ENCODE measurements at places on chromosomes 7 and 10. TPM values are rescaled to one million over a fixed set of nuclear protein-coding genes. Genes with fewer than 3 reads are reported as not detected.

The OR13A1 gene
- not detected for total RNA-seq

The ZNF248 gene
- 12.8 TPM for total RNA-seq

- H3K27me3 ChIP-seq: peaks cover 29% of the 10 kb centered on the region
- H3K4me3 ChIP-seq: no peak overlapping the region
- no peak for DNase-seq
- H3K27ac ChIP-seq: no peak overlapping the region
- no peaks in the 10 kb centered on the region for H3K4me1 ChIP-seq
Observed at GRCh38 chr7:150917969-150918368, 60.2 kb downstream of the KCNH2 start.

DNA sequence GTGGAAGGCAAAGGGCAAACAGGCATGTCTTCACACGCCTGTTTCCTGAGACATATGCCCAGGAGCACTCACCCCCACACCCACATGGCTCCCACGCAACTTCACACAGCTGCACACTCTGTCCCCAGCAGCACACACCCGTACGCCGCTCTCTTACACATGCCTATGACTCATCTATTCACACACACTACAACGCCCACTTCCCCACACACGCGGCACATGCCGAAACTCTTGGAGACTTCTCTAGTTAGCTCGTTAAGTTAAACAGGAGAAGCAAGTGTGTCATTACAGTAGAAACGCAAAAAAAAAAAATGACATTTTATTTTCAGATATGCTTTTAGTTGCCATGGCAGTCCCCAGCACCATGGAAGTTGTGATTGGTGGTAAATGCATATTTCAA, 6.7 kb downstream of the CALN1 start:
- H3K27me3 ChIP-seq: peaks cover 6% of the 10 kb centered on the region
- no peaks in the 10 kb centered on the region for H3K36me3 ChIP-seq
- H3K4me1 ChIP-seq: no peaks in the 10 kb centered on the region
- DNase-seq: no peak

- DNase-seq: no peak
- H3K4me1 ChIP-seq: no peaks in the 10 kb centered on the region
- no peaks in the 10 kb centered on the region for H3K27me3 ChIP-seq
- no peak overlapping the region for H3K27ac ChIP-seq
- H3K36me3 ChIP-seq: no peaks in the 10 kb centered on the region
- H3K4me3 ChIP-seq: no peak overlapping the region
Observed at GRCh38 chr7:118949031-118949430, 724.5 kb downstream of the ANKRD7 start.

GRCh38 chr7:50315739-50316671, 11.5 kb downstream of the IKZF1 start:
- no peaks in the 10 kb centered on the region for H3K36me3 ChIP-seq
- no peaks in the 10 kb centered on the region for H3K4me1 ChIP-seq
- H3K27ac ChIP-seq: no peak overlapping the region
- H3K27me3 ChIP-seq: peaks cover 39% of the 10 kb centered on the region
- DNase-seq: no peak

GRCh38 chr10:90999512-91000172, 78.8 kb upstream of the ANKRD1 start:
- peaks cover 6% of the 10 kb centered on the region for H3K4me1 ChIP-seq
- no peak for DNase-seq
- H3K4me3 ChIP-seq: no peak overlapping the region
- no peaks in the 10 kb centered on the region for H3K27me3 ChIP-seq
